ENCODE measurements at places on chromosomes 6 and 20.

GRCh38 chr6:31573239-31574105, 1.4 kb downstream of the LTA start:
- DNase-seq: no peak

DNA sequence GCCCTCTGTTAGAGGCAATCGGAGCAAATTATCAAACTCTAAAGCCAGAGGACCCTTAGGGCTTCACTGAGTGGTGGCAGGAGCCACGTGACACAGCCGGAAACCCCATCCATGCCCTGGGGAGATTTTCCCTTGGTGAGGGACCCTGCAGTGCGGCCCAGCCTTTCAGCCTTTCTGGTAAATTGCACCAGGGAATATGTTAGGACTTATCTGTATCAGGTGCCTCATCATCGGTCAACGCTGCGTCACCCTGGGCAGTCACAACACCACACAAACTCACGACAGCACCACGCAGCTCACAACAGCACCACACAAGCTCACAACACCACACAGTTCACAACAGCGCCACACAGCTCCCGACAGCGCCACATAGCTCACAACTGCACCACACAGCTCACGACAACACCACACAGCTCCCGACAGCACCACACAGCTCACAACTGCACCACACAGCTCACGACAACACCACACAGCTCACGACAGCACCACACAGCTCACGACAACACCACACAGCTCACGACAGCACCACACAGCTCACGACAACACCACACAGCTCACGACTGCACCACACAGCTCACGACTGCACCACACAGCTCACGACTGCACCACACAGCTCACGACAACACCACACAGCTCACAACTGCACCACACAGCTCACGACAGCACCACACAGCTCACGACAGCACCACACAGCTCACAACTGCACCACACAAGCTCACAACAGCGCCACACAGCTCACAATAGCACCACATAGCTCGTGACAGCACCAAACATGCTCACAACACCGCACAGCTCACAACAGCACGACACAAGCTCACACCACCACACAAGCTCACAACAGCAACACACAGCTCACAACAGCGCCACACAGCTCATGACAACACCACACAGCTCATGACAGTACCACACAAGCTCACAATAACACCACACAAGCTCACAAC, 199.0 kb downstream of the DLL1 start:
- DNase-seq: no peak

GRCh38 chr20:62782893-62783278, 13.4 kb upstream of the MRGBP start:
- DNase-seq: no peak

- no peak for DNase-seq
These were observed 134.0 kb upstream of the PHACTR1 start for GRCh38 chr6:12582421-12583110.

- no peak for DNase-seq
These were observed 85.4 kb downstream of the RREB1 start for GRCh38 chr6:7193122-7193521.

Data from hematopoietic multipotent progenitor cell treated with erythropoietin and hydrocortisone succinate and interleukin-3 and kit ligand, for 17 days (in vitro differentiated cells).